NCI-H226 (cell line): ENCODE measurements at places on chromosomes 13 and 19.

DNA sequence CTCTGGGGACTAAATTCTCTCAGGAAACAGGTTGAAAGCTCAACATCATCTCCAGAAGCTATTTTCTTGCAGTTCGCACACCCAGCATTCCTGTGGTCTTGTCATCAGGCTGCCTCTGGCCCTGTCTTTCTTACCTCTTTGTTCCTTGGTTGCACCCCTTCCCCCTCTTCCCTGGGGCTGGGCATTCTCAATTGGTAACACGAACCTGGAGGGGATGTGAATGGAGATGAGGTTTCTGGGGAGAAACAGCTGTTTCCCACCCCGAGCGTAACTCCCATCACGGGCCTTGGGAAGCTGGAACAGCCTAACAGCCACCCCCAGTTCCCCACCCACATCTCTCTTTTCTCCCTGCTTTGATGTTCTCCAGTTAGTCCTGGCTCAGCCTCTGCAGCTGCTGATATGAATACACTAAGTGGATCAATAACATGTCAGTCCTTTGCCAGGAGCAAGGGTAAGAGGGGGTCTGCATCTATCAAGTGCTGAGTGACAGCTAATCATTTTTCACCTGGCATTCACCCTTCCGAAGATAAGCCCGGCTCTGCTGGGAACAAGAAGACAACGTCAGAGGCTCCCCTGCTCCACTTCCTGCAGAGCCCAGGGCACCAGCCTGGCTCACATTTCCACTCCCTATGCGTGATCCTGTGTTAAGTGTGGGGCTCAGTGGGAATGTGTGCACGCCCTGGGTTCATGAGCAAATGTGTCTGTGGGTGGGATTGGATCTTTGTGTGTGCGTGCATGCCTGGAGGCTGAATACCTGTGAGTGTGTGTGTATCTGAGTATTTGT, 74.0 kb upstream of the KCTD15 start:
- no peak for DNase-seq

GRCh38 chr19:49133621-49134454, 14.5 kb downstream of the PPFIA3 start:
- DNase-seq, result no peak

DNA sequence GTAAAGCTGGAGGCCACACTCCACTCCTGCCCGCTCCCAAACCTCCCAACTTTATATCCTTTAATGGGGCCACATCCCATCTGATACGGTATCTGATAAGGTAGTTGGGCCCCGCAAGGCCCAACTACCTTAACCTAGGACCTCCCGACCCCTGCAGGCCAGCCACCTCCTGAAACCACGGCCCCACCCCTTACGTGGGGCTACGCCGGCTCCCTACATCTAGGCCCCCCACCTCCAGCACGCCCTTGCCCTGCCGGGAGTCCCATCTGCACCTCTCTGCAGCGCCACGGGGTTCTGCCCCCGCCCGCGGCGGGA, 2.2 kb downstream of the IGFLR1 start:
- no peak for DNase-seq

- no peak for DNase-seq
Measured at GRCh38 chr13:29484236-29484635, 111.3 kb downstream of the SLC7A1 start.

DNA sequence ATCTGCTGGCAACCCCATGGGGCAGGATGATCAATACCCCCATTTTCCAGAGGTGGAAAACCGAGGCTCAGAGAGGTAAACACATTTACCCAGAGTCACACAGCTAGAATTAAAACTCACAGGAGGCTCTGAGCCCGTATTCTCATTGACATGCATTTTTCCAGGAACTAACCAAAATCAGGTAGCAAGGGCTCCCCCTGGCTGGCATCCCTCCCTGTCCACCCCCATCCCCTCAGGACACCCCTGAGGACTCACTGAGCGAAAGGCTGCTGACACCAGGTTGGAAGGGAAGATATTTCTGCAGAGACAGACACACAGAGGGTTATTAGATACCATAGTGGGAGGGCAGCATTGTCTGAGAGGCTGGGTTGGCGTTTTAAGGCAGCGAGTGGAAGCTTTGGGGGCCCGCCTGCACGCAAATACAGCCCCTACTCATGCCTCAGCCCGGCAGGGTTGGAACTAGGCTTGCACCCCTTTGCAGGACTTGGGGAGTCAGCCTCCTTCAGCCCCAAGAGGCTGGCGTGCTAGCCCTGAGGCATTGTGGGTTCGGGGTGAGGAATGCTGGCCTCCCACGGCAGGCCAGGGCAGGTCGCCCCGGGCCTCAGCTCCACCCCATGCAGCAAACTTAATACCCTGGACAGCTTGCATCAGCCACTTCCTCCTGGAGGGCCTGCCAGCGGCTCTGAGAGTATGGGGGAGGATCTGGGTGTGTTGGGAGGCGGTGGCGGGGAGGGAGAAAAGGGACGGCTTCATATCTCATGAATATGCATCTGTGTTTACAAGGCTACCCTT, 3.9 kb downstream of the SLC1A5 start:
- DNase-seq, result peak; percentile 96

DNA sequence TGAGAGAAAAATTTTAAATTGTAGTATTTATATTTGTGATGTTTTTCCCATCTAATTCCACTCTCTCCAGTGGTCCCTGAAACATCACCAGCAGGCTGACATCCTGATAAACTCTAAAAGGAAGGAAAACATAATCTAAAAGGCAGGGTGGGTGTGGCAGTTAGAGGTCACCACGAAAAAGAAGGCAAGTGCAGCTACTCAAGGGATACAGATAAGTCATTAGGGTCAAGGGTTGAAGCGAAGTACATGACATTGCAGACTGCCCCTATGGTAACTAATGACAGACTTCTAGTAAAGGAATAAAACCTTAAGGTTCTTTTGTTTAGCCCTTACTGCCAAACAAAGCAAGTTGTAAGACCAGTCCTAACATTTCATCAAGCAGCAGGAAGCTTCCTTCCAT, 6.0 kb upstream of the NEK3 start:
- no peak for DNase-seq

DNA sequence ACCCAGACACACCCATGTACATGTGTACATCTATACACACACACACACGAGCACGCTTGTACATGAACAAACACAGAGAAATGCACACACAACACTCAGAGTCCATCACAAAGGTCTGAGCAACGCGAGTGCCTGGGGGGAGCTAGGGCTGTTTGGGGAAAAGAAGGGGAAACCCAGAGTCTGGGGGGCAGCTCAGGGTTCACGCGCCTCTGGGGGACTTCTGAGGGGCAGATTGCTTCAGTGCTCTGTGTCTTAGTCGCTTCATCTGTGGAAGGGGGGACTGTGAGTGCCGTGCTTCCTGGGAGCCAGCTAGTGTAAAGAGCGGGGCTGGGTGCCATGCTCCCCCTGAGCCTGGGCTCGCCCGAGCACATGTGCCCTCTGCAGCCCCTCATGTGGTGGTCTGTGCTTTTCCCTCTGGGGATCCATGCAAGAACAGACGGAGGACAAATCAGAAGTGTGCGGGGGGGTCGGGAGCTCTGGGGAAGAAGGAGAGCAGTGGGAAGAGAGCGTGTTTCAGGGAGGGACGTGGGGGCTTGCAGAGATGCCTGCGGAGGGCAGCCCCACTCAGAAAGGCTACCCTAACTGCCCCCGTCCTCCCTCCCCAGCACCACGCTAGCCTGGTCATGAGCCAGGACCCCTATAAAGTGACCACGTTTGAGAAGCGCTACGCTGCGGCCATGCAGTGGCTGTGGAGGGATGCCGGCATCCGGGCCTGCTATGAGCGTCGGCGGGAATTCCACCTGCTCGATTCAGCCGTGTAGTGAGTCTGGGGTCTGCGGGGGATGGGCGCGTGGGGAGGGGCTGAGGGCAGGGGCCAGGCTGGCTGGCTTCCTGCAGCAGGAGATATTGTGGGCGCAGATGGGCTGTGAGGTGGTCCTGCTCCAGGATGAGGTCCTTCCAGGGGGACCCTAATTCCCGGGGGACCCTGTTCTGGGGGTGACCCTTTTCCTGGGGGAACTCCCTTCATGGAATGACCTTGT, 14.0 kb downstream of the GNA15 start:
- DNase-seq, result no peak

- DNase-seq, result no peak
Measured at GRCh38 chr19:6711605-6712004, 8.8 kb downstream of the C3 start.

DNA sequence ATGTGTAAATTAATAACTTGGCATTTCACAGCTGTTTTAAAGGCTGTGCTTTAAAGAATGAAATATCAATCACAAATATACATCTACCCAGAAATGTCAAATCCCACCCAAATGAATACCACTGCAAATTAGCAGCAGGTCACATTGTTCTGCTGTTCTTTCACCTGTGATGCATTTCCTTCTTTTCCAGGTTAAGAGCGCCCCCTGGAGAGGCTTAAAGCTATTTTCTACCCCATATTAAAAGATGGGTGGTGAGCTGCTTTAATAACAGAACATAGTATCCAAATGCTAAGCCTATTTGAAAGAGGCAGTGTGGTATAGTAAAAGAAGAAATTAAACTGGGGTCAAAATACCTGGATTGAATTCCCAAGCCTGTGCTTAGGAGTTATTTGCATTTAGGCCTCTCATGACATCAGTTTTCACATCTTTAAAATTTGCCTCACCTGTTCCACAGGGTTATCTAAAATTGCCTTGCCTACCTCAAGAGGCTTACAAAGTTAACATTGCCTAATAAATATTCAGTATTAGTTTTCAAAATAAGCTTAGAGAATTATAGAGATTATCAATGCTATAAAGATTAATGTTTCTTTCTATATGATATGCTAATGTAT, 396.9 kb upstream of the SLITRK5 start:
- peak; percentile 20 for DNase-seq

GRCh38 chr19:6707011-6707657, 13.3 kb downstream of the C3 start:
- DNase-seq, result no peak

GRCh38 chr13:36696410-36697010, 22.7 kb downstream of the SERTM1 start:
- no peak for DNase-seq
